ENCODE measurements at places on chromosomes 3 and 15.

DNA sequence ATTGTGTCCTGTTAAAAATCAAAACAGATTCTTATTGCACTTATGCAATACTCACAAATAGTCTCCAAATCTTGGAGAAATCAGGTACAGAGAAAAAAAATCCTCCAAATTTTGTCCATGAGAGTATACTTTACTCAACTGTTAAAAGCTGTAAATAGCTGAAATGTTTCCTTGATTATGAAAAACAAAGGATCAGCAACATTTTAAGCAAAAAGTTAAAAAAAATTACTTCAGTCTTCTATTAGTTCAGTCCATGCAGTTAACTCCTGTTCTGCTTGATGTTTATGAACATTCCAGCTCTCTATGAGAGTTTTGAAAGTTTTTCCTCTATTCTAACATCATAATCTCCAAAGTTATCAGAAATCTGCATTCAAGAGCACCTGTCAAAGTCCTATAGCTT is 22.8 kb upstream of the ZNF80 start:
- DNase-seq: no peak

- DNase-seq: no peak
These were observed 191.2 kb downstream of the PLCL2 start for GRCh38 chr3:17075907-17076306.

- DNase-seq: no peak
These were observed 34.9 kb upstream of the LINGO1 start for GRCh38 chr15:77667338-77668234.

GRCh38 chr3:38313263-38313662 is 31.2 kb downstream of the SLC22A14 start:
- DNase-seq: no peak

DNA sequence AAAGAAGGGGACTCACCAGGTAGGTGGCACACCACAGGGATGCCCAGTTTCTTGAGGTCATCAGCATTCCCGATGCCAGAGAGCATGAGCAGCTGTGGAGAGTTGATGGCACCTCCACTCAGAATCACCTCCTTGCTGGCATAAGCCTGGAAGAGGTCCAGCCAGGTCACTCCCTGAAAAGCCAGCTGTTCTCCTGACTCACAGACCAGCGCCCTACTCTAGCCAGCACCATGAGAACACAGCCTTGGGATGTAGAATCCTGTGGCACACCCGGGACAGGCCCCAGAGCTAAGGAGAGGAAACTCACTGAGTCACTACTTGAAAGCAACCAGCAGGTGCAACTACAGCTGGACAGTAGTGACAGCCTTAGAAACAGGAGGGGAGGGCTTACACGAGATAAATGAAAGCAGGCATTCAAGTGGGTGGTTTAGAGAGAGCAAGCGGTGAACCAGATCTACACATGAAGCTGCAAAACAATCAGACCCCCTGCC is 24.5 kb downstream of the CHDH start:
- no peak for DNase-seq

DNA sequence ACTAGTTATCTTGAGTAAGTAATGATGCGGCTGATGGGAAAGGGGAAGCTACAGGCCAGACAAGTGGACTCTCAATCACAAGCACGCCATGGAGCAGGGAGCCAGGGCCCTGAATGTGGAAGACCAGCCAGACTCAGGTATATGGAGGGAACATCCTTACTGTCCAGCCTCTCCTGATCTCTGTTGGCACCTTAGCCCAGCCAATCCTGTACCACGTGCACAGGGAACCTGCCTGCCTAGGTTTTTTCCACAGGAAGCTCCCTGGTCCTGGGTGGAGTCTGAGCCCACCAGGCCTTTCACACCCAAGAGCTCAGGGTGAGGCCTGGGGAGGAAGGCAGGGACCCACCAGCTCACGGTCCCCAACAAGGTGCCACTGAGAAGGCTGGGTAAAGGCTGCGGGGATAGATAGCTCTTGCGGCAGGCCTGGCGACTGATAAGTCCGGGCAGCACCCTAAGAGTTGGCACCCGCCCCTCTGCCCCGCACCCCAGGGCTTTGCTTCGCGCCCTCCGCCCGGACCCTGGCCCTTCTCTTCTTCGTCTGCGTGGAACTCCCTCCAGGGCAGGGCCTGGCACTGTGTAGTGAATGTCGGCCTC is 933 bp upstream of the APEH start:
- no peak for DNase-seq

DNA sequence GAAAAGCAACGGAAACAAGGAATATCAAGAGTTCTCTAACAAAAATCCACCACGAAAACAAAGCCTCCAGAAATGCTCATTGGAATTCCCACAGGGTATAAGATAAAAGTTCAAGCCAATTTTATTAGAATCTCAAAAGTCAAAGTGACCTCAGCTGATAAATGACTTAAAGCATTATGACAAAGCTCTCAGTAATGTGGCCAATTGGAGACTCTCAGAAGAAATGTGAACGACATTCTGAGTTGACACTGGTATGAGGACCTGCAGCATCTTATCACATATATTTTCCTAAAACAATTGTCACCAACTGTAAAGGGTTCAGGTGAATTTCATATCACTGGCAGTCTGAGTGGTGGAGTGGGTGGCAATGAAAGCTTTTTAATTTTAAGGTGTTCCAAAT is 199.1 kb downstream of the FOXP1 start:
- no peak for DNase-seq

GRCh38 chr3:112817797-112818196 is 28.9 kb downstream of the CD200R1L start:
- no peak for DNase-seq

- DNase-seq: no peak
These were observed 47.0 kb downstream of the HCN4 start for GRCh38 chr15:73321496-73322450.

DNA sequence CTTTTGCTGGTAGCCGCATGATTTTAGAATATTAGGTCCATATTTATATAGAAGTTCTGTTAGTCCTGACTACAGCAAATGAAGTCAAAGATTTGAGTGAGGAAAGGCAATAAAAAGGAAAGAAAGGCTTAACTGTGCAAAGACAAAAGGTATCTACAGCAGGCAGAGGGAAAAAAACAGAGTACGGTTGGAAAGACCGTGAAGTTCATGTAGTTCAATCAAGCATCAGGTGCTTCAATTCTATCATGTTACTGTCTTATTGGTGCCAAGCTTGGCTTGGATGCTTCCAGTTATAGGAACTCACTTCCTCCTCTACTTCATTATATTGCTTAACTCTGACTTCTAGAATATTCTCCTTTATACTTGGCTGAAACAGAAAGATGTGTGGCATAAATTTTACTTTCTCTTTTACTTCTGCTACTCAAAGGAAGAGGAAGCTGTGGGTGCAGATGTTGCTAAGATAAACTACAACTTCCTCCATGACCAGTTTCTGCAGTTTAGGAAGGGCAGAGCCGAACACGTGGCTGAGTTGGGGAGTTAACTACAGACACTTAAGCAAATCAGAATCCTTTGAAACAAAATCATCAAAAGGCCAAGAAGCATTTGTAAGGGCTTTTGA is 72.6 kb upstream of the ZBED2 start:
- DNase-seq: no peak

Measured in AG09309 (cell line).